Esophagus squamous epithelium (tissue), 5 donors: ENCODE measurements at places on chromosomes 7 and 10.
A peak's percentile ranks its signal among the peaks of the same experiment; 100 is the strongest.

DNA sequence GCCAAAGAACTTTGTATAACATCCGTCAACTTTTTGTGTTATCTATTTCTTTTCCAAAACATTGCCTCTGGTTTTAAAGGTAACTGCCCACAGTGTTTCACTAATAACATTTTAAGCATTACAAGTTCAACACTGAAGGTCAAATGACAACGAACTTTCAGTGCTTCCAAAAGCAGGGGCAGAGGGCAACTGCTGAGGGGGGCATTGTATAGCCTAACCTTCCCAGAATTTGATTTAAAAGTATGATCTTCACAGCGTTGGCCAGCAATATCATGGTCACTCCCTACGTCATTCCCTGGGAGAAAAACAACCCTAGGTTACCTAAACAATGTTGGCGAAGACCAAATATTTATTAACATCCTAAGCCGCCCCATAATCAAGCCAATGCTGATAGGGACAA is 2.5 kb upstream of the GOT1 start:
- DNase-seq: no peak

- DNase-seq: no peak
Observed at GRCh38 chr10:124739986-124740368, 4.2 kb downstream of the FAM53B start.

- no peak for DNase-seq
Observed at GRCh38 chr7:153390955-153391354, 631.4 kb downstream of the ACTR3B start.

- no peak for DNase-seq
Observed at GRCh38 chr10:114779803-114780576, 41.6 kb upstream of the FHIP2A start.

- DNase-seq: no peak
Observed at GRCh38 chr7:142868986-142869415, 14.1 kb downstream of the EPHB6 start.

DNA sequence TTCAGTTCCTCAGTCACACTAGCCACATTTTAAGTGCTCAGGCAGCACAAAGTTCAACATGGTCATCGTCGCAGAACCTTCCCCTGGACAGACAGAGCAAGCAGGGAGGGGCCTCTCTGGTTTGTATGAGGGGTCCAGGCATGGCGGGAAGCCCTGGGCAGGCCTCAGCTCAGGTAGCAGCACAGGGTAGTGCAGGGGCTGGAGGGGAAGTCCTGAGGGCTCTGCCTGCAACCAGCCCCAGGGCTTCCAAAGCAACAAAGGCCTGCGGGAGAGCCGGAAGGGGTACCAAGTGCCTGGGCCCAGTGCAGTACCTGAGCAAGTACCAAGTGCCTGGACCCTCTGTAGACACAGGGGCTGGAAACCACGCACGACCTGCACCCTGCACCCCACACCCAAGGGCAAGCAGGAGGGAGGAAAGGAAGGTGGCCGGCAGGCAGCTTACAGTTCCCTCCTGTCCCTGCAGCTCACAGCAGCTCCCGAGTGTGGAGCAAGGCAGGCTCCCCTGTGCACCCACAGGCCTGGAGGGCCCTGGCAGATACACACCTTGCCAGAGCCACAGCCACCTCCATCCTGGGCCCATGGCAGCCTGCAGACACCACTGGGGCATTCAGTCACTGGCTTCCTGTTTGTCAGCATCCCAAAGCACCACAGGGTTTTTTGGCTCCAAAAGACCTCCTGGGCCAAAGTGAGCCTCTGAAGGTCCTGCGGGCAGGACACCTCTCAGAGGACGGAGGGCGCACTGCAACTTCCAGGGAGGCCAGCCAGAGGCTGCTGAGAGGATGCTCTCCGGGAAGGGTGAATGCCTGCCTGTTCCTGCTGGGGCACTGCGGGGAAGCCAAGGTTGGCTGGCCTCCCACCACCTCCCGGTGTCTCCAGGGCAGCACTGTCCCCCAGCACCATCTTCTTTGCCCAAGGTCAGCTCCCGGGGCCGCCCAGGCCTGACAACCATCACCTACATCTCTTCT is 6.5 kb upstream of the RET start:
- no peak for DNase-seq

GRCh38 chr7:157544980-157545680 is 208.3 kb downstream of the DNAJB6 start:
- DNase-seq: no peak

DNA sequence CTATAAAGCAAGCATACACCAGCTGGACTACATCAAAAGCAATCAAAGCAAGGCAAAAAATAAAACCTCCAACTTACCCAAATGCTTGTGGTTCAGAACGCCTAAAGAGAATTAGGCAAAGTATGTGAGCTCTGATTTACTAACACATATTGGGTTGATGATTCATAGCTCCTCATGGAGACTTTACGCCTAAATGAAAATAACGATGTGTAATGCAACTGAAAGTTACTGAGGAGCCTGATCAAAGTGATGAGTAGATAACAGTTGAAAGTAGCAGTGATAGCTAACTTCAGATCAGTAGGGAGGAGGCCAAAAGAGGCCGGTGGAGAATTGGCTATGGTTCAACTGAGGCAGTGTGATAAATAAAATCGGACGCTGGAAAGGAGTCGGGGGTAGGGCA is 85.0 kb downstream of the MPP7 start:
- no peak for DNase-seq

DNA sequence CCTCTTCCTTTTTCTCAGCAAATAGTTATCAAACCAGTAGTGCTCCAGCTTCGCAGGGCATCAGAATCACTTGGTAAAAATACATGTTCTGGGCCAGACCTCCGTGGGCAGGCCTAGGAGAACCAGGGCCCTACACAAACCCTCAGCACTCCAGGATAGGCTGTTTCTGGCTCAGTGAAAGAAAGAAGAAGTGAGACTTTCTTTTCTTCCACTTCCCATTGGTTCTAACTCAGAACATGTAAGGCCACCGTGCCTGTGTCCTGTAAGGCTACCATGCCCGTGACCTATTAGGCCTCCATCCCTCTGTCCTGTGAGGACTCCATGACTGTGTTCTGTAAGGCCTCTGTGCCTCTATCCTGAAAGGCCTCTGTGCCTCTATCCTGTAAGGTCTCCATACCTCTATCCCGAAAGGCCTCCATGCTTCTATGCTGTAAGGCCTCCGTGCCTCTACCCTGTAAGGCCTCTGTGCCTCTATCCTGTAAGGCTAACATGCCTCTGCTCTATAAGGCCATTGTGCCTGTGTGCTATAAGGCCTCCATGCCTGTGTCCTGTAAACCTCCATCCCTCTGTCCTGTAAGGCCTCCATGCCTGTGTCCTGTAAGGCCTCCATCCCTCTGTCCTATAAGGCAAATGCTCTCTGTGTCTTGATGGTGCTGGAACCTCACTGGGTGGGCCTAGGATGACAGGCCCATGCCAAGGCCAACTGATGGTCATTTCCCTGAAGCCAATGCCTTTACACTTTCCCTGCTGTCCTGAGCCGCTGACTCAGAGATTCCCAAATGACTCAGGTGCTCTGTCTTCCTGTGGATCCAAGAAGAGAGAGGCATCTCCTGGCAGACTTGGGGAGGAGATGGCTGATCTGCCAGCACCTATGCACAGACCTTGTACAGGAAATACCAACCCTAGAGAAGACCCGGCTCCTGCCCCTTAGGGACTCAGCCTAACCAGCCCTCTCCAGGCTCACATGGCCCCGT is 96.6 kb upstream of the CACUL1 start:
- DNase-seq: no peak

- no peak for DNase-seq
Observed at GRCh38 chr10:42929236-42929635, 146.6 kb downstream of the BMS1 start.

DNA sequence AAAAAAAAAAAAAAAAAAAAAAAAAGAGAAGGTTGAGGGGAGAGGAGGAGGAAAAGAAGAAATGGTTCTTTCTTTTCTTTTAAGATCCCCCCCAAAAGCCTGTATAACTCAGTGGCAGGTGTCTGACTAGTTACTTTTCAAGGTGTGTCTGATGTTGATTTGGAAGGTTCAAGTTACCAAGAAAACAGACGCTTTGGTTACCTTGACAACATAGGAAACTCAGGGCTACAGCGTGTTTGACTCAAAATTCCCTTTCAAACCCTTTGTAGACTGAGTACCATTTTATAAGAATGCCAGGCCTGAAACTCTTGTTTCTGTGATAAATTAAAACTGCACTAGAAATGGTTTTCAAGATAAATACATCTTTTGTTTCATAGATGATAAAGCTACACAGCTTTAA is 286.8 kb downstream of the SKIDA1 start:
- DNase-seq: no peak

DNA sequence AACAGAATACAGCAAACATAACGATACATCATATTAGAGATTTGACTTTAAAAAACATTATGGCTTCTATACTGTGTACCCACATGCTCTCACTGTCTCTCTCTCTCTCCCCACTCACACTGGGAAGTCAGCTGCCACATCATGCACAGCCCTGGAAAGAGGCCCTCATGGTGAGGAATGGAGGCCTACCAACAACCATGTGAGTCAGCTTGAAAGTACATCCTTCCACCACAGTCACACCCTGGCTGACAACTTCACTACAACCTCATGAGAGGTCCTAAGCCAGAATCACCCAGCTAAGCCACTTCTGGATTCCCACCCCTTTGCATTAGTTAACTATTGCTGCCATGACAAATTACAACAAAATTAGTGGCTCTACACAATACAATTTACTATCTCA is 23.3 kb upstream of the GPR22 start:
- DNase-seq: no peak

DNA sequence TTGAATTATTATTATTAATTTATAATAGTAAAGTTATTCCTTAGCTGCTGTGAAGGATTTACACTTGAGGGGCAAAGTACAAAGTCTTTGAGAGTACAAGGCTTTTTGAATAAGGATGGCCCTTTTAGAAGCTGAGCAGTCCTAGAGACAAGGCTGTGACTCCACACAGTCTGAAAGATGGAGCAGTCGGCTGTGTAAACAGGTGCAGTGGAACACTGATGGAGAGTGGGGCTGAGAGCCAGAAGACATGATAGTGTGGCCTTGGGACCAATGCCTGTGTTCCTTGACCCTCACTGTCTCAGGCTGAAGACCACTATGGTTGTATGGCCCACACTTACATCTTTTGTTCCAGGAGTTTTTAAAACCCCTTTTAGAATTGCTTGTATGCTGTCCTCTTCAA is 311.2 kb upstream of the PHF14 start:
- no peak for DNase-seq

GRCh38 chr10:22379059-22379458 is 33.8 kb downstream of the SPAG6 start:
- DNase-seq: no peak

- no peak for DNase-seq
Observed at GRCh38 chr7:135449436-135449835, 60.5 kb downstream of the CNOT4 start.

- peak; percentile 51 for DNase-seq
Observed at GRCh38 chr7:26200038-26200443, 505 bp downstream of the HNRNPA2B1 start.
